ENCODE measurements at places on chromosomes 16 and 17. TPM values are rescaled to one million over a fixed set of nuclear protein-coding genes. Genes with fewer than 3 reads are reported as not detected.

DNA sequence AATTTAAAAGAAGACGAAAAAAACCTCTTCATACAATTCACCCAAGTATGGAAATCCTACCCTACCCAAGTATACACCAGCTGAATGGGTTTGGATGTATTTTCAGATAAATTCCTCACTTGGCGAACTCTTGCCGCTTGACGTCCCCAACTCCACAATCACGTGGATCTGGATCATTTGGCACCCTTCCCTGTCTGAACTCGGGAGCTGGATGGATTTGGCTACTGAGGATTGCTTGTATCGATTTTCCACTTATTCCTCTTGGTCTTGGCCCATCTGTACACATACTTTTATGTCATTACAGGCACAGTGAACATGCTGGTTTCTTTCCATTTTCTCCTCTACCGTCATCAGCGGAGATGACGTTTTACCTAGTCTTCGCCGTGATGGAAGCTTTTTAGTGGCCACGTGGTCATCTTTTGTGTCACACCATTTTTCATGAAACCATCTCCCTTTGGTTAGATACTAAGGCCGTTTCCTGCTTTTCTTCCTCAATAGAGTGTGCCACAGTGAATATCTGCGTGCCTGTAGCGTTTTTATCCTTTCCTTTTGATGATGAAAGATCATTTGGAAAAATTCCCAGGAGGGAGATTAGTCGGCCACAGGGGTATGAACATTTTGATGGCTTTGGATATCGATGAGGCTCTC, 47.1 kb downstream of the CMIP start:
- H3K36me3 ChIP-seq = peaks cover 3% of the 10 kb centered on the region
- peaks cover 44% of the 10 kb centered on the region for H3K4me1 ChIP-seq
- H3K27me3 ChIP-seq = no peaks in the 10 kb centered on the region
- no peak overlapping the region for H3K4me3 ChIP-seq
- DNase-seq = no peak

DNA sequence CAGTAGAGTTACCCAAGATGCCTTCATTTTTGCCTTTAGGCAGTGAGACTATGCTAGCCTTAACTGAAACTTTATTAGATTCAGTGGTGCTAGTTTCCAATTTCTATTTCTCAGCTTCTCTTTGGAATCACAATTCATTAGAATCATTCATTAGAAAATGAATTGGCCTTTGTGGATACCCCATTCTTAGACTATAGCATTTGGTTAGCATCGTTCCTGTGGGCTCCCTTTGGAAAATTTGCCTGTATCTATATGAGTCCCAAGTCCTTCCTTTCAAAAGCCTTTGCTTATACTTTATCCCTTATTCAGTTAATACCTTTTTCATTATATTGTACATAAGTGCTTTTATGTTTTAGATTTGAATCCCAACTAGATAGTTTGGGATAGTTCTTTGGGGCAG, 187.0 kb upstream of the TBX2 start:
- no peak overlapping the region for H3K4me3 ChIP-seq
- DNase-seq = no peak
- no peaks in the 10 kb centered on the region for H3K36me3 ChIP-seq
- H3K4me1 ChIP-seq = peaks cover 23% of the 10 kb centered on the region

DNA sequence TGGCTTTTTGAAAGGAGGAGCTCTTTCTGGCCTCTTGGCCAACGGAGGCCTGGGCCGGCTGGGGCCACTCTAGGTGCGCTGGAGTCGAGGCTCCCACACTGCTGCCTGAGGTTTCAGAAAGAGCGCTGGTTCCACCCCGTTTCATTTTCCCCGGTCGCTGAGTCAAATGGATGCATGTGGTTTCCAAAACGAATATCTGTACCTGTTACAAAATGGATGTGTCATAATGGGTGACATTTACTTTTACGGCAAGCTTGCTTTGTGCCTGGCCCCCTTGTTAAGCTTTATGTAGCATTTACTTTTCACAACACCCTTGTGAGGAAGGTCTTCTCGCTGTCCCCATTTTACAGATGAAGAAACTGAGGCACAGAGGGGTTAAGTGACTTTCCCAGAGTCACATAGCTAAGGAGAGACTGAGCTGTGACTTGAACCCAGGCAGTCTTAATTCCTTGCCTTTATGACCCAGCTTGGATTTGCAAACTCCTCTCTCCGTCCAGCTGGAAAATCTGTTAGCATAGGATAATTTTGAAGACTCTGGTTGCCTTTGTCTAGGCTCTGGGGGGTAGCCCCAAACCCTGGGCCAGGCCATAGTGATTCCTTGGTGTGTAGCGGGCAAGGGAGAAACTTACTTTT, 10.6 kb downstream of the KSR1 start:
- no peaks in the 10 kb centered on the region for H3K27me3 ChIP-seq
- H3K4me1 ChIP-seq = peaks cover 55% of the 10 kb centered on the region
- H3K36me3 ChIP-seq = peaks cover 2% of the 10 kb centered on the region
- H3K27ac ChIP-seq = no peak overlapping the region
- no peak for DNase-seq

DNA sequence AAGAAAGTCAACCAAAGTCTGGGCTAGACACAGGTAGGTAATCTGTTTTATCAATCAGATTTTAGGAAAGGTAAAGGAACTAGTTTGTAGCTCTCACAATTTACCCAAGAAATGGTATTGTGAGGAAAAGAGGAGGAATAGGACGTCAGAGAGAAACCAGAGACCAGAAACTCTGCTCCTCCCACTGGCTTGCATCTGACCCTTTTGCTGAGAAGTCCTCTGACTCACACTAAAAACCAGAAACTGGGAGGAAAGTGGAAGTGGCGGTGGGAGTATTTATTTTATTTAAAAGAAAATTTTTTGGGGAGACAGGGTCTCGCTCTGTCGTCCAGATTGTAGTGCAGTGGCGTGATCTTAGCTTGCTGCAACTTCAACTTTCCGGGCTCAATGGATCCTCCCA, 38.0 kb upstream of the MNT start:
- no peak for DNase-seq
- no peaks in the 10 kb centered on the region for H3K4me1 ChIP-seq
- peaks cover 19% of the 10 kb centered on the region for H3K36me3 ChIP-seq
- H3K4me3 ChIP-seq = no peak overlapping the region

- H3K4me3 ChIP-seq = no peak overlapping the region
- H3K36me3 ChIP-seq = peaks cover 47% of the 10 kb centered on the region
- peaks cover 34% of the 10 kb centered on the region for H3K4me1 ChIP-seq
Observed at GRCh38 chr17:41907633-41908539, 10.9 kb downstream of the ACLY start.

DNA sequence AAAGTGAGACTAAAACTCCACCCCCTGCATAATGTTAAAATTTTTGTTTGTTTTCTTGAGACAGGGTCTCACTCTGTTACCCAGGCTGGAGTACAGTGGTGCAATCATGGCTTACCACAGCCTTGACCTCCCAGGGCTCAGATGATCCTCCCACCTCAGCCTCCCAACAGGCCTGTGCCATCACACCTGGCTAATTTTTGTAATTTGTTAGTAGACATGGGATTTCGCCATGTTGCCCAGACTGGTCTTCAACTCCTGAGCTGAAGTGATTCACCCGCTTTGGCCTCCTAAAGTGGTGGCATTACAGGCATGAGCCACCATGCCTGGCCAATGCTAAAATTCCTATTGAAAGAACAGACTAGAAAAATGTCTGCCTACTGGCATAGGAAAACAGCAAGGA, 103.8 kb downstream of the TRIM37 start:
- H3K4me1 ChIP-seq = peaks cover 49% of the 10 kb centered on the region
- peaks cover 12% of the 10 kb centered on the region for H3K36me3 ChIP-seq
- H3K4me3 ChIP-seq = no peak overlapping the region
- H3K27ac ChIP-seq = peak overlapping the region; percentile 97
- no peak for DNase-seq

- H3K36me3 ChIP-seq = no peaks in the 10 kb centered on the region
- H3K4me3 ChIP-seq = no peak overlapping the region
- peaks cover 13% of the 10 kb centered on the region for H3K4me1 ChIP-seq
- H3K27ac ChIP-seq = peak overlapping the region; percentile 45
Observed at GRCh38 chr17:41464682-41465081, 2.5 kb downstream of the KRT32 start.

- peaks cover 96% of the 10 kb centered on the region for H3K4me1 ChIP-seq
- no peaks in the 10 kb centered on the region for H3K36me3 ChIP-seq
- no peak for DNase-seq
- H3K4me3 ChIP-seq = peak overlapping the region; percentile 66
Observed at GRCh38 chr16:73064212-73064993, 16.5 kb upstream of the ZFHX3 start.

DNA sequence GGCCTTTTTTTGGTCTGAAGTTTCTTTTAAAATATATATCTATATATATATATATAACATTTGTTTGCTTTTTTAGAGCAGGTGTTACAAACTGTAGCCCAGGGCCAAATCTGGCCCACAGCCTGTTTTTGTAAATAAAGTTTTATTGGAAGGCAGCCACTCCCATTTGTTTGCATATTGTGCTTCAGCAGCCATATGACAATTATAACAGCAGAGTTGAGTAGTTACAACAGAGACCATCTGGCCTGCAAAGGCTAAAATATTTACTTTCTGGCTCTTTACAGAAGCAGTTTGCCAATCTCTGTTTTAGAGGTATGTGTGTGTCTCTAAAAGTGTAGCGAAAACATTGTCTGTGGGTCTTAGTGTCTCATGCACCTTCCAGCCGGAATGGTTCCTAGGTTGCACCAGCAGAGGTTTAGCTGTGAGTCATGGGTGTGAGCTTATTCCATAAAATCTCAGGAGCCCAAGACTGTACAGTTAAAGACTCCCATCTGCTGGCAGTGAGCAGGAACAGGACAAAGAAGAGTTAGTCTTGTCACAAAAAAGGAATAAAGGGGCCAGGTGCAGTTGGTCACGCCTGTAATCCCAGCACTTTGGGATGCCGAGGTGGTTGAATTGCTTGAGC, 23.8 kb downstream of the LCMT1 start:
- H3K36me3 ChIP-seq = peaks cover 25% of the 10 kb centered on the region
- H3K4me1 ChIP-seq = peaks cover 7% of the 10 kb centered on the region
- no peak overlapping the region for H3K4me3 ChIP-seq
- H3K27ac ChIP-seq = no peak overlapping the region
- no peaks in the 10 kb centered on the region for H3K27me3 ChIP-seq

GRCh38 chr17:79251824-79252223, 177.2 kb downstream of the ENGASE start:
- H3K4me1 ChIP-seq = no peaks in the 10 kb centered on the region
- H3K4me3 ChIP-seq = no peak overlapping the region
- H3K27me3 ChIP-seq = peaks cover 50% of the 10 kb centered on the region
- H3K27ac ChIP-seq = no peak overlapping the region

DNA sequence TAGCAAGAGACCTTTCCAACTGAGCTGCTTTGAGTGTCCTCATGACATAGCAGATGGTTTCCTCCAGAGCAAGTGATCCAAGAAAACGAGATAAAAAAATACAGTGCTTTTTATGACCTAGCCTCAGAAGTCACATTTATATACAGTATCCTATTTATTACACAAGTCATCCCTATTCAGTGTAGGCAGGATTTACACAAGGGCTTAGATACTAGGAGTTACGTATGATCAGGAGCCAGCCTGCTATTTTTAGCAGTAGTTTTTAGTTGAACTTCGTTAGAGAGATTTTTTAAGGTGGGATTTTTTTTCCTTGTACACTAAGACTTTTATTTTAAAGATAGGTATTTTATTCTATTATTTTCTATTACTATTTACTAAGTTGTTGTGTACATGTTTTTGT, 58.4 kb downstream of the PHKB start:
- no peaks in the 10 kb centered on the region for H3K27me3 ChIP-seq
- H3K4me1 ChIP-seq = no peaks in the 10 kb centered on the region
- H3K36me3 ChIP-seq = peaks cover 5% of the 10 kb centered on the region
- H3K27ac ChIP-seq = no peak overlapping the region
- no peak overlapping the region for H3K4me3 ChIP-seq

- DNase-seq = no peak
- H3K27me3 ChIP-seq = no peaks in the 10 kb centered on the region
- H3K36me3 ChIP-seq = peaks cover 1% of the 10 kb centered on the region
- no peak overlapping the region for H3K27ac ChIP-seq
- H3K4me3 ChIP-seq = no peak overlapping the region
- H3K4me1 ChIP-seq = peaks cover 8% of the 10 kb centered on the region
Observed at GRCh38 chr16:88323546-88324330, 59.0 kb upstream of the ZNF469 start.

GRCh38 chr17:61503961-61504360, 51.7 kb downstream of the TBX4 start:
- no peak overlapping the region for H3K27ac ChIP-seq
- H3K27me3 ChIP-seq = peaks cover 10% of the 10 kb centered on the region
- H3K4me3 ChIP-seq = no peak overlapping the region

GRCh38 chr17:50816771-50817751, 18.3 kb upstream of the WFIKKN2 start:
- H3K36me3 ChIP-seq = peaks cover 2% of the 10 kb centered on the region
- H3K4me1 ChIP-seq = peaks cover 8% of the 10 kb centered on the region
- H3K4me3 ChIP-seq = no peak overlapping the region
- peaks cover 8% of the 10 kb centered on the region for H3K27me3 ChIP-seq

DNA sequence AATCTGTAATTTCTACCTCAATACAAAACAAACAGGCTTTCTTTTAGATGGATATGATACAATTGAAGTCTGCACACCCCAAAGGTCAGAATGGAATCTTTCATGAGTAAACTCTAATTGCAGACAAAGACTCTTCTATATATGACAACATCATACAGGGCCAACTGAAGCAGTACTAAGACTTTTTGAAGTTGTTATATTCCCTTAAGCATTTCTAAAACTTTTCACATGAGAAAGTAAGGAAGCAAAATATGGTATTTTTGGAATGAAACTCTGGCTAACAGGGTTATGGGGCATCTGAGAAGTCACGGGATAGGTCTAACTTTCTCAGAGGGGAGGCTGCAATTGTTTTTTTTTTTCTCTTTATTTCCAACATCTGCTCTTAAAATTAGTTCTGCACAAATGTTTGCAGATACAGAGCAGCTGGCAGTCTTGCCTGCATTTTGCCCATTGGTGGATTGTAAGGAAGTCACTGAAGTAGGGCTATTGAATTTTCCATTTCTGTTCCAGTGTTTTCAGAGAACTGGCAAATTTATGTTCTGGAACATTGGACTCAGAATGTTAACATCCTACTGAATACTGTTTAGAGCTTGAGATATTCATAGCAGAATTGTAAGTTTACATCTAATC, 59.1 kb downstream of the SSH2 start:
- H3K4me1 ChIP-seq = peaks cover 34% of the 10 kb centered on the region
- peak overlapping the region; percentile 75 for H3K27ac ChIP-seq
- no peak overlapping the region for H3K4me3 ChIP-seq
- no peaks in the 10 kb centered on the region for H3K27me3 ChIP-seq
- DNase-seq = no peak

GRCh38 chr17:65292430-65292829, 155.3 kb downstream of the RGS9 start:
- no peaks in the 10 kb centered on the region for H3K27me3 ChIP-seq
- no peak overlapping the region for H3K4me3 ChIP-seq
- no peaks in the 10 kb centered on the region for H3K36me3 ChIP-seq
- no peak overlapping the region for H3K27ac ChIP-seq
- no peak for DNase-seq

Gene MPHOSPH6
- total RNA-seq = 13.5 TPM

Gene KRT40
- not detected for total RNA-seq

Gene PTX4
- total RNA-seq = not detected

Gene SLFN12
- 19.2 TPM for total RNA-seq

Gene ACADVL
- total RNA-seq = 584 TPM

Gene CEP295NL
- total RNA-seq = 0.67 TPM

Gene TRPV3
- total RNA-seq = 0.27 TPM

Gene ZP2
- total RNA-seq = not detected

Gene MLLT6
- total RNA-seq = 50.0 TPM

Gene SEPTIN1
- total RNA-seq = 1.3 TPM

Gene KRTAP4-6
- total RNA-seq = not detected

Gene CCL1
- not detected for total RNA-seq

Gene BCAR1
- total RNA-seq = 125 TPM

Gene ADCY9
- total RNA-seq = 22.6 TPM

Gene KRT36
- total RNA-seq = not detected

Gene TEKT1
- not detected for total RNA-seq

Gene PTGES3L
- total RNA-seq = 3.9 TPM

Data from chondrocyte (in vitro differentiated cells).